GM18507 (cell line): ENCODE measurements at places on chromosomes 3 and 15.
A peak's percentile ranks its signal among the peaks of the same experiment; 100 is the strongest.

DNA sequence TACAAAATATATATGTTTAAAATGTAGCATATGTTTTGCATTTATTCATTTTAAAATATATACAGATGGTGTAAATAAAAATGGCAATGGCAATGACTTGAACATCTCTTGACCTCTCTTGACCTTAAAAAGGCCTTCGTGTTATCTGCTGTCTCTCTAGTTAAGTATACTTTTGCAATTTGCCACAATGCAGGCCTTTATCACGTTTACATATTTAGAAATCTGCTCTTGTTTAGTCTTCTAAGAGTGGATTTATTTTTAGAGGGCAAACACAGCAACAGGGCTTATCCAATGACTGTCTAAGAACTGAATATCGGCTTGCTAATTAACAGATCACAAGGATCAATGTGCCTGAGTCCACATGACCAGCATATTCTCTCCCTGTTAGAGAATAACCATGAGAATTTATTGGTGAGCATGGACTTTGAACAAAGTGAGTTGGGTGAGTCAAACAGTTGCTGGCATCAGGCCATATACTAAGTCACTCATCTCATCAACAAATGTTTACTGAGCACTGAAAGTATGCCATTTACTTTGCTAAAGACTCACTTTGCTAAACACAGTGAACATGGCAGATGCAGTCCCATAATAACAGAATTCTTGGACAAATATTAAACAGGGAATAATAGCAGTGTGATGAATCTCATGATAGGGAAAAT lies 48.2 kb downstream of the MDFIC2 start:
- no peak for DNase-seq

DNA sequence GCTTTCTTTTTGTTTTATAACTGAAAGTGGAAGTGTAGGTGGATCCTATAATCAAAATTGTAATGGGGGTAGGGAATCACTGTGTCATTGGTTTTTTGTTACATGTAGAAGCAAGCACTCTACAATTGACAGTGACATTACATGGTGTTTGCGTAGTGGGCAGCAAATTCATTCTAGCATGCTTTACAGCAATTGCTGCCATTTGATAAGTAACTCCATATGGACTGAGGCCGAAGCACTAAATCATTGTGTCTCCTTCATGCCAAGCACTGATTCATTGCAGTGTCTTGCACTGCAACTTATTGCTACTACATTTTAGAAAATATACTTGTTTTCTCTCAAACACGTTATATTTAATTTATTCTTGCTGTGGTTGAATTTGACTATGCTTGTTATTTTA lies 933.9 kb downstream of the NSUN3 start:
- DNase-seq = no peak

GRCh38 chr3:194573680-194574437 lies 59.4 kb downstream of the TMEM44 start:
- DNase-seq = peak; percentile 48

GRCh38 chr3:146325170-146325569 lies 74.3 kb upstream of the PLSCR4 start:
- no peak for DNase-seq

DNA sequence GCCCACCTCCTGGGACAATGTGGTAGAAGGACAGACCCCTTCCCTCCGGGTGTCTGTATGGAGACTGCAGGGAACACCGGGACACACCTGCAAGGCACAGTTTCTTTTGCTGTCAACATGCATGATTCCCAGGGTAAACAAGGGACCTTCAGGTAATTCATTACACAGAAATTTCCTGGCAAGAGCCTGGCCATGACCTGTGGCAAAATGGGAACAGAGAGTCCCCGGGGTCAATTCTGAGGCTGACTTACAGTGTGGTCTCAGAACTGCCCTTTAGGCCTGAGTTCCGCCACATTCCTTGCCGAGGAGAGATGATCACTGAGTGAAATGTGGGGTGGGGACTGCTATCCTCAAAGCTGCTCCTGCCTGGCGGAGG lies 6.3 kb downstream of the STARD5 start:
- DNase-seq = no peak

- no peak for DNase-seq
Observed at GRCh38 chr15:62088353-62088693, 21.5 kb downstream of the C2CD4A start.

GRCh38 chr15:78247911-78248310 lies 13.5 kb upstream of the ACSBG1 start:
- DNase-seq = no peak

DNA sequence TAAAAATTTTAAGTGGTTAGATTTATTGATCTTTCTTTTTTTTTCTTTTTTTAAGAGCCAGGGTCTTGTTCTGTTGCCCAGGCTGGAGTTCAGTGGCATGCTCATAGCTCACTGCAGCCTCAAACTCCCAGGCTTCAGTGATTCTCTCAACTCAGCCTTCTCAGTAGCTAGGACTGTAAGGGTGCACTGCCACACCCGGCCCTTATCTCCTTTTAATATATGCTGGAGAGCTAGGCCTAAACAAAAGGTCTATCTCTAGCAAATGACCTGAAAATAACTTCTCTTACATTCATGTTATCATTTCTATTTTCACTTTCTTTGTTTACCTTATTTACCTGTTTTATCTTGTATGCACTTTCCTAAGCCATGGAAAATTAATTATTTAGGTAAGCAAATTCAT lies 35.2 kb upstream of the MELTF start:
- no peak for DNase-seq

- DNase-seq = no peak
Observed at GRCh38 chr3:138051947-138052802, 42.2 kb downstream of the CLDN18 start.

DNA sequence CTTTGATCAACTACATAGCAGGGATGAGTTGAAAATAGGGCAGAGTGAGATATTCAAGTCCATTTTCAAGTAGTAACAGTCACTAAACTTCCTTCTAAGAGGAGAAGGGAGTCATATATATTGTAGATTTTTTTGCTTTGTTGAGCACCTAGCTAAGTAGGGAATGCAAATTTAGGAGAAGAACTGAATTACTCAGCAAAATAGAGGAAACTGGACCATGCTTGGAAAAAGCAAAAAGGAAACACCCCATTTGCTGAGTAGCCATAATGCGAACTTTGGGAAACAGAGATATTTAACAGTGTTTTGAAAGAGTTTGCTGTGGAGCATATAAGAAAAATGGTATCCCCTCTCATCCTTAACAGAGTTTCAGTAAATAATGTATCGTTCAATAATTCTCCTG lies 54.9 kb downstream of the CD200R1L start:
- DNase-seq = no peak

- no peak for DNase-seq
Observed at GRCh38 chr3:158842976-158843375, 41.1 kb downstream of the MFSD1 start.

DNA sequence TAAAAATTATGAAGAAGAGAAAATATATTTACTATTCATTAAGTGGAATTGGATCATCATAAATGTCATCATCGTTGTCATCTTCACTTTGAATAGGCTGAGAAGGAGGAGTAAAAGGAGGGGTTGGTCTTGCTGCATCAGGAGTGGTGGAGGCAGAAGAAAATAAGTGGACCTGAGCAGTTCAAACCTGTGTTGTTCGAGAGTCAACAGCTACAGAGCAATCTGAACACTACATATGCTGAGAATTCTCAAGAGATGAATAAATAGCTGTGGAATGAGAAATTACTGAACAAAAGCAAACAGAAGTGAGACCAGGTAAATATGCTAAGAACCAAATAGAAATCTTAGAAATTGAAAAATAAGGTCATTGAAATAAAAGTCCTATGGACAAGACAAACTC lies 32.3 kb upstream of the CCK start:
- no peak for DNase-seq

- DNase-seq = no peak
Observed at GRCh38 chr3:21747376-21747775, 3.6 kb downstream of the ZNF385D start.

DNA sequence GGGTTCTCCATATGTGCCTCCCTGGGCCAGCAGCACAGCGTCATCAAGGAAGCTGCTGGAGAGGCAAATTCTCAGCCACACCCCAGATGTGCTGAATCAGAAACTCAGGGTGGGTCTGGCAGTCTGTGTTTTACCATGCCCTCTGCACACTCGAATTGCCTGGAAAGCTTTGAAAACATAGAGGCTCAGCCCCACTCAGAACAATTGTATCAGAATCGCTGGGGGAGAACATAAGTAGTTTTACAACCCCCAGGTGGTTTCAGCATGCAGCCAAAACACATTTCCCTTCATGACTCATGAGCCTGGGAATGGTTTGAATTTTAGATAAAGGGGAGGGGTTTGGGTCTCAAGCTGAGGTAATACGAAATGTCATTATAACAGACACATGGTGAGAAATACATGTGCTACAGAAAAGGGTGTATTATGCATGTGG lies 9.6 kb downstream of the TGM4 start:
- no peak for DNase-seq

- no peak for DNase-seq
Observed at GRCh38 chr3:64229903-64230302, 4.6 kb upstream of the PRICKLE2 start.

- DNase-seq = no peak
Observed at GRCh38 chr3:106789276-106789675, 588.0 kb upstream of the CCDC54 start.

- DNase-seq = no peak
Observed at GRCh38 chr15:33043636-33044035, 150.9 kb downstream of the FMN1 start.

GRCh38 chr15:49742381-49742780 lies 121.5 kb downstream of the DTWD1 start:
- no peak for DNase-seq

DNA sequence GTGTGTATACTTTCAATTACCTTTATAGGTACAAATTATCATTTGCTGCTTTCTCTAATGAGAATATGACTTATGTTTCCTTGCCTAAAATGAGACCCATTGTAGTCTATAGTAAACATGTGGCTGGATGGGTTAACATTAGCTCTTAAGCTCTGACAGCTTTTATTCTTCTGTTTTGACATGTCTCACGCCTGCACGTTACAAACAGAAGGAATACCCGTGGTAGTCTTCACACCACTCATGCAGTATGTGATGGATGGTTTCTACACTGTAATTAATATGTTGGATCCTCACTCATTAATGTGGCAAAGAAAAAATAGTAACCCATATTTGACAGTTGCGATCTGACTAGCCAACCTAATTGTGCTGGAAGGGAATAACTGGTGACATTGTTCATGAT lies 133.4 kb upstream of the MITF start:
- no peak for DNase-seq

DNA sequence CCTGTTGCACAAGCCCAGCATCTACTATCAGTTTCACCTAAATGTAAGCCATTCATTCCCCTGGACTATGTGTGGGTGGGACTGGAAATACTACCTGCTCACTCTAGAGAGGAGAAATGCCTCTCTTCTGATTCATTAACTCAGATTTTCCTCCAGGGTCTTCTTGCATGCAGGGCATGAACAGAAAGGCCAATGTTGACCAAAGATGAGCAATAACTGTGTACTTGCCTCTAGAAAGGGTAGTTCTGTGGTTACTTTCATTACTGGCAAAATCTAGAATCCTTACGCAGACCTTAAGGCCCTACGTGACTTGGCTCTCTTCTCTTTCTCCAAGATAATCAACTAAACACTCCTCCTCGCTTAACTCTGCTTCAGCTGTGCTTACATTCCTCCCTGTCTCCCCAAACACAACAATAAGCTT lies 81.4 kb upstream of the PSMD6 start:
- no peak for DNase-seq

GRCh38 chr3:100277255-100277800 lies 16.5 kb downstream of the TBC1D23 start:
- no peak for DNase-seq

- DNase-seq = no peak
Observed at GRCh38 chr15:43826029-43826507, 734 bp upstream of the WDR76 start.
